ENCODE measurements at places on chromosomes 2 and 18.

DNA sequence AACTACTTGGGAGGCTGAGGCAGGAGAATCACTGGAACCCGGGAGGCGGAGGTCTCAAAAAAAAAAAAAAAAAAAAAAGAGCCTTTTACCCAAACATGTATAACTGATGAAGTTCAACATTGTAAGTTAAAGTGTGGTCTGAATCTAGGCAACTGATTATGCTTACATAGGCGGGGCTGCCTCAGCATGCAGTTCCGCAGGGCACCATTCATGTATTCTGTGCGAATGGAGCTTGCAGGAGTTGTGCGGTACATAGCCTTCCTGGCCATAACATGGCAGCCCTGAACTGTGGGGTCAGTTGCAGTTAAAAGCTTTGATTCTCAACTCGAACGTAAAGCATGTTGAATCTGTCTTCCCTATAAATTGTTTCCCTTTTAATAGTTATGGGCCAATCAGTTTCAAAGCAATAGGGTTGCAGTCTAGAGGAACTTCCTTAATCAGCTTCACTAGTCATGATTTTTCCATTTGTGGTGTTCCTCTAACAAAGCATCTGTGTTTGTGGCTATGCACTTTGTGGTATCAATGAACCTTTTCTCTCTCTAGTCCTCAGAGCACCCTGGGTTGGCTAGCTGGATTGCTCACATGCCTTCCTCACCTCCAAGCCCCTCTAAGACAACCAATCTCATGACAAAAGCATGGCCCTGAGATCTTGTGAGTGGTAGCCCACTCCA, 30.6 kb upstream of the CEP68 start:
- no peak for DNase-seq

DNA sequence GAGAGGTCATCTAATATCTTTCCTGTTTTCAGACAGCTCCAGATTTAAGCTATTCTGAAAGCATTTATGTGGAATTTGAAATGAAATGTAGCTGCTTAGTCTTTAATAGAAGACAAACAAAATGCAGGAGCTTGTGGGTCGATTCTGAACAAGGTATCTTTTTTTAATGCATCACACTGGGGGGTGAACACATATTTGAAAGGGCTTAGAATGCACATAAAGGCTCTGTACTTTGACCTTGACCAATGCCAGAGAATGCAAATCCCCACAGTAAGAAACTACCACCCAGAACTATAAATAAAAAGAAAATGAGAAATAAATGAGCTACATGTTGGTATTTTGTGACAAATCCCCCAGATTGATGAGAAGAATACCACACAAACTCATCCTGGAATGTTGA, 489.3 kb downstream of the PIK3C3 start:
- DNase-seq = no peak

DNA sequence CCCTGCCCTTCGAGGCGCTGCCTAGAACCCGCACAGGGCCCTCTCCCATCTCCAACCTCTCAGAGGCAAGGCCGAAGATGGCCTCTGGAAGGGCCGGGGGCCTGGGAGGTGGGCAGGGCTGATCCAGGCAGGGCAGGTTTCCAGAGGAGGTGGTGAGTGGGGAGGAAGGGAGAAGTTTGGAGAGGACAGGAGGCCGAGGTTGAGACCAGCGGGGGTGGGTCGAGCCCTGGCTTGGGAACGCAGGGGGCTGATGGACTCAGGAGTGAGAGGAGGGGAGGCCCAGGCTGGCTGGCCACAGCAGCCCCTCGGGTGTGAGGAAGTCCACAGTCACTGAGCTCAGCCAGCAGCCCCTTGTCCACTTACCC, 10.5 kb downstream of the CAPN10 start:
- DNase-seq = peak; percentile 65

DNA sequence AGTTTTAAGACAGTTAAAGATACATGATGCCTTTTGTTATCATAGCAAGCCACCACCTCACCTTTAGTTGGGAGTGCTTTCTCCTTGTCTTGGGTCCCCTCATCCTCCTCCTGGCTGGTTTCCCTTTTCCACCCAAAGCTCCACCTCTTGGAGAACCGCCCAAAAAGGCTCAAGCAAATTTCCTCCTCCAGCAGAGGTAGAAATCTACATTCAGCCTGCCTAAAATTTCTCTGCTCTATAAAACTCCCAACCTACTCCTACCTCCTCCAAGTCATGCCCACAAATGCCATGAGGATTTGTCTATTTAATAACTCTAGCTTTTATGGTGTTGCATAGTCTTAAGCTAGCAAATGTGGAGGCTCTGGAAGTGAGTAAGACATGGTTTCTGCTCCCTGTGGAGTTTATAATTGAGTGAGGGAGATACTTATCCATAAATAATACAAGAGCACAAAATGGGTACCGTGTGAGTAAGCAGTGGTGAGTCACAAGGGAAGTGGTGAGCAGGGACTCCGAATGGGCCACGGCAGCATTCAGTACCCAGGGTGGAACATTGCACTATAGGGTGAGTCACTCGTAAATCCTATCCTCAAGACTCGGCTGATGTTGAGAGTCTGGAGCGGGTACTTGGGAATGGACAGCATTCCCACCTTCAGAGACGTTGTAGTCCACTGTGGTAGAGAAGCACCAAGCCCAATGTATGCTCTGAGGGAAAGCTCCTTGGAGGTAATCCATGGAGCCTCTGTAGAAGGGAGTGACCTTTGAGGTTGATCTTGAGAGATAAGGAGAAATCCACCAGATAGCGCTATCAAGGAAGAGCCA, 146.3 kb downstream of the RTN4 start:
- DNase-seq = no peak

GRCh38 chr2:239689985-239690384, 289.2 kb upstream of the HDAC4 start:
- no peak for DNase-seq

DNA sequence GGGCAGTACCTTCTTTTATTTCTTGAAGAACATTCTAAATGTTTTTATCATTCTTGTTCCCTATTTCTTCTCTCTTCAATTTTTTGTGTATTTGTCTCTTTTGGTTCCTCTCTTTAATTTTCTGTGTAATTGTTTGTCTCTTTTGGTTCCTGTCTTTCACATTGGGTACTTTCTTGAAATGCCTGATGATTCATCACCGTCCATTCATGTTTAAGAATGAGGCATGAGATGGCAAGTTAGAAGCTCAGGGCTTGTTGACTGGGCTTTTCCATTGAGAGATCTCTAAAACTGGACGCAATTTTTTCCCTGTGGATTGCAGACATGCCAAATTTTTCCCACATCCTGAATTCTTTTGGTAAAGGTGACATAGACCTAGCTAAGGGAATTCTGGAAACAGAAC, 33.7 kb upstream of the IL1R2 start:
- no peak for DNase-seq

DNA sequence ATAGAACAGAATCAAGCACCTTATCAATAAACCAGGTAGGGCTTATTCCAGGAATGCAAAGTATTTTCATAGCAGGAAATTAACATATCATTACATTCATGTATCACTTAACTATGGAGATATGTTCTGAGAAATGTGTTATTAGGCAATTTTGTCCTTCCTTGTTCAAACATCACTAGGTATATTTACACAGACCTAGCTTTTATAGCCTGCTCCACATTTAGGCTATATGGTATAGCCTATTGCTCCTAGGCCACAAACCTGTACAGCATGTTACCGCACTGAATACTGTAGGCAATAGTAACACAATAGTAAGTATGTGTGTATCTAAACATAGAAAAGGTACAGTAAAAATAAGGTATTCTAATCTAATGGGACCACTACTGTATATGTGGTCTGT, 82.8 kb upstream of the KCTD1 start:
- DNase-seq = no peak

GRCh38 chr2:165238295-165238694, 919 bp upstream of the SCN2A start:
- no peak for DNase-seq

- no peak for DNase-seq
These were observed 28.8 kb upstream of the WDR75 start for GRCh38 chr2:189412330-189412953.

GRCh38 chr18:50870138-50870845, 8.6 kb upstream of the ME2 start:
- DNase-seq = no peak

GRCh38 chr2:109209412-109209811, 80.4 kb downstream of the SH3RF3 start:
- no peak for DNase-seq

DNA sequence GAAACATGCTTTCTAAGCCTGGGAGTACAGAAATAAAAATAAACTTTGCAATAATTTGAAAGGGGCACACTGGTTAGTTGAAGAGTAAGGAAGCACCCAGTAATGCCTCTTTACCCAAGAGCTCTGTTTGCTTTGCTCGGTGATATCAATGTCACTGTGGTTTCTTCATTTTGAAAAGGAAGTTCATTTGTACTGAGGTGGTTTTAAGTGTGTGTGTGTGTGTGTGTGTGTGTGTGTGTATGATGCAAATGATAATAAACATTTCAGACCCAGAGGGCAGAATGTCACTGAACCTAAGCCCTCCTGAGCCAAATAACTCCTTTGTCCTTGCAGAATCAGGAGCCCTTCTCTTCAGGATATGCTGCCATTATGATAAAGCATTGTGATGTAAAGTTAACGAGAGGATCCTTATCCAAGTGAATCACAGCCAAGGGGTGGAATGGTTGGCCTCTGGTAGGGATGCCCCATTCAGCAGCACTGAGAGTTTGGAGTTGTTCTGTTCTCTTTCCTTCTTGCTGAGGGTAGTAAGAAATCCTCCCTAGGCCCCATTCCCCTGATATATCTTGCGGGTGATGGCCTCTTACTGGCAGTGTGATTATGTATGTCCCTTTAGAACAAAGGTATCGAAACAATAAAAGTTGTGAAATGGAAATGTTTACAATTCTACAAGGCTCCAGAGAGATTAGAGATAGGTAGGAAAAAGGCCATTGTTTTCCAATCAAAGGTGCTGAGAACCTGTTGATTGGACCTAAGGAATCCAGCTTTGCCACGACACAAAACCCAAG, 7.6 kb downstream of the ITGA6 start:
- no peak for DNase-seq

DNA sequence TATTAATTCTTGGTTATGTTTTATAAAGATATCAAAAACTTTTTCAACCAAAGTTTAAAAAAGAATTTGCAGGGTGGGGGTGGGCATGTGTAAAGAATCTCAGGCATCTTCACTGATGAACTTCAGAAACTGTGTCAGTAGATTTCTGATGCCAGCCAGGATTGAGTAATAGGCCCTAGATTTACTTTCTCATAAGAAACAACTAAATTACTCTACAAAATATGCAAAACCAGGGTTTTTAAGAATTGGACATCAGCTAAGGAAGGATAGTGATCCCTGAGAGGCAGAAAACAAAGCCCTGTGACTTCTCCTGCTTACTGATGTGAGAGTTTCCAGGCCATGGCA, 11.9 kb upstream of the IL1R1 start:
- DNase-seq = no peak

DNA sequence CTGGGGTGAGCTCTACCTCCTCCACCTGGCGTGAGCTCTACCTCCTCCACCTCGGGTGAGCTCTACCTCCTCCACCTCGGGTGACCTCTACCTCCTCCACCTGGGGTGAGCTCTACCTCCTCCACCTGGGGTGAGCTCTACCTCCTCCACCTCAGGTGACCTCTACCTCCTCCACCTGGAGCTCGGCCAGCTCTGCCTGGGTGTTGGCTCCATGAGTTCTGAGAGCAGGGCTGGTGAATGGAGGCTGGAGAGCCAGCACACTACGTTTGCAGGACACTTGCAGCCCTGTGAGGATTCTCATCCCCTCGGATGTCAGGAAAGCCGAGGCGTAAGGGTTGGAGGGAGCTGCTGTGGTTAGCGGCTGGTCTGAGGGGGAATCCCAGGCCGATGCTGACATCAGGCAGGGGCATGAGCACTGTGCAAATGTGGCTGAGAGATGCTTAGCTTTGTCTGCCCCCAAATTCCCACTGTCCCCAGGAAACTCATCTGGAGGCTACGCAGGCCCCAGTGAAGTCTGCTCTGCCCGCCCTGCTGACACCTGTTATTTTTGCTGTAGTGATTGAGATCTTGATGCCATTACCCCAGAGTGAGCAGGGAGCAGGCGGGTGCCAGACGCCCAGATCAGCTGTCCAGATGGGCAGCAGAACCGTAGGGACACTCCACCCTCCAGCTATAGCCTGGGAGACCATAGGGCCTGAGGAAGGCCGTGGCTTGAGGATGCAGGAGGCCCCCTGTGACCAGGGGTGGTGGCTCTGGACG, 3.3 kb downstream of the CROCC2 start:
- DNase-seq = no peak

All from cardiac septum (tissue), 1 donor.